ENCODE measurements at places on chromosomes 3 and 15. TPM values are rescaled to one million over a fixed set of nuclear protein-coding genes. Genes with fewer than 3 reads are reported as not detected.

DNA sequence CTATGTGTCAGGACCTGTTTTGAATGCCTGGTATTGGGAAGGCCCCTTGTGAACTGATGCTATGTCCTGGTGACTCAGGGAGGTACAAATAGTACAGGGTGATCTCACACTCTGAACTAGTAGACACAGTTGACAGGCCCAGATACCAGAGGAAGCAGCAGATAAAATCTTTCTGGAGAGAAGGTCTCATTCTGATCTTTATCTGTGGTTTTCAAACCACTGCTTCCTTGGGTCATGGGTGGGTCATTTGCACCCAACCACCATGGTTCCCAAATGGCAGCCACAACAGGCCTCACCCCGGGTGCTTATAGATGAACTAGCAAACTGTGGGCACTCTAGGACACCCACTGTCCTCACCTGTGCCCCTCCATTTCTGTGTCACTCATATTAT, 43.4 kb downstream of the PXYLP1 start:
- no peak for DNase-seq

The NOX5 gene
- total RNA-seq = 0.22 TPM

- DNase-seq = no peak
Measured at GRCh38 chr15:82184776-82185175, 77.8 kb downstream of the EFL1 start.

DNA sequence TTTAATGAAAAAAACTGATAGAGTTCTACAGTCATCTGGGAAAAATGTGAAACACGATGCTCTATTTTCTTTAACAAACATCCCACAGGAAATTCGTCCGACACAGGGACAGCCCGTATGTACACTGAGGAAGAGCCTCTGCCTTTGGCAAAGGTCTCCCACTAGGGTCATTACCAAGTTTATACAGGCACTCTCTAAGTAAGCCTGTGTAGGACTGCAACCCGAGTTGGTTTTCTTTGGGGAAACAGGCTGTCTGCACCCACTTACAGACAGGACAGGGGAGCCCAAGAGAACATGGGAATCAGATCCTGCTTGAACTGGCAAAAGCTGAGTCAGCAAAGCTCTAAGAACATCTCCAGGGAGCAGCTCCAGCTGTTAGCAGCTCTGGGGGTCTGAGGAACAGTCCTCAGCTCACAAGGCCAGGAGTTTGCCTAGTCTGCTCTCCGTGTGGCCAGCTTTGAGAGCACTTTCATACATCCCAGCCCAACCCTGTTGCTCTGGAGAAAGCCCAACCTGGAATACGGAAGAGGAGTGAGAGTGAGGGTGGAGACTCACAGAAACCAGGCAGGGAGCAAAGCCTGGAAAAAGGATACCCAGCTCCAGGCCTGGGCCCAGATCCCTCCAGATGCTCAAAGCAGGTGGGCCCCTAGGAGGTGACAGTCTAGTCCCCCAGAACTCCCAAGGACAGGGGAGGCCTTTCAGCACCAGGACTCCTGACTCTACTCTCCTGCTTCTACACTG, 1.9 kb downstream of the TBC1D2B start:
- peak; percentile 84 for DNase-seq

DNA sequence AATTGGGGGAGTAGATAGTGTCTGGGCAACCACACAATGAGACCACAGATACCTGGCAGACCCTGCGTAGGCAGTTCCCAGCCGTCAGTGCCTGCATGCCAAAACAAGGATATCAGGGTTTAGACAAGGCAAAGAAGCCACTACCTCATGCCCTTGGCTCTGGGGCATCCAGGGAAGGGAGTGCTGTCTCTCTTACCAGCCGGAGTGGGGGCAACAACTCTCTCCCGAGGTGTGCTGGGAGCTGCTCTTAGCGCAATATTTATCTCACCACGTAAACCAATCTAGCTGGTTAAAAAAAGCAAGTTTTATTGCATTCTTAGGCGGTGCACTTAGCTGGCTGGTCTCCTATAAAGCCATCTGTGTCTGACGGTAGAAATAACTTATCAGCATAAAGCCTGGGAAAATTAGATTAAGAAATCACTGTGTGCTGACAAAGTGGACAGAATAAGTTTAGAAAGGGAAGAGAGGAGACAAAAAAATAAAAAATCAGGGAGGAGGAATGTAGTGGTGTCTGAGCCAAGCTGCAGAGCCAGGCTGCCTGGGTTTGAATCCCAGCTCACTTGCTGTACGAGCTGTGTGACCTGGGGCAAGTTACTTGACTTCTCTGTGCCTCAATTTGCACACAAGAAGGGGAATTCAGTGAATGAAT, 273.2 kb downstream of the PDZRN3 start:
- DNase-seq = no peak

- no peak for DNase-seq
Measured at GRCh38 chr15:91409387-91409786, 309.3 kb downstream of the SV2B start.

GRCh38 chr3:197426121-197426566, 127.7 kb upstream of the DLG1 start:
- DNase-seq = peak; percentile 52

The APOD gene
- 500 TPM for total RNA-seq

DNA sequence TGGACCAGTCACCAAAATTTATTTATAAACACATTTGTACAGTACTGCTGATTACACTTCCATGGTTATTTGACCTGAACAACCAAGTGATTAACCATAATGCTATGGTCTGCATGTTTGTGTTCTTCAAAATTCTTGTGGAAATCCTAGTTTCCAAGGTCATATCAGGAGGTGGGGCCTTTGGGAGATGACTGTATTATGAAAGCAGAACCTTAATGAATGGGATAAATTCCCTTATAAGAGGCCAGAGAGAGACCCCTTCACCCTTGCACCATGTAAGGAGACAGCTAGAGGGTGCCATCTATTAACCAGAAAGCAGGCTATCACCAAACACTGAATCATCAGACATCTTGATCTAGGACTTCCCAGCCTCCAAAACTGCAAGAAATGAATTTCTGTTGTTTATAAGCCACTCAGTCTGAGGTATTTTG, 1.9 kb downstream of the SCAPER start:
- no peak for DNase-seq
